ENCODE measurements at places on chromosomes 3 and 15.

DNA sequence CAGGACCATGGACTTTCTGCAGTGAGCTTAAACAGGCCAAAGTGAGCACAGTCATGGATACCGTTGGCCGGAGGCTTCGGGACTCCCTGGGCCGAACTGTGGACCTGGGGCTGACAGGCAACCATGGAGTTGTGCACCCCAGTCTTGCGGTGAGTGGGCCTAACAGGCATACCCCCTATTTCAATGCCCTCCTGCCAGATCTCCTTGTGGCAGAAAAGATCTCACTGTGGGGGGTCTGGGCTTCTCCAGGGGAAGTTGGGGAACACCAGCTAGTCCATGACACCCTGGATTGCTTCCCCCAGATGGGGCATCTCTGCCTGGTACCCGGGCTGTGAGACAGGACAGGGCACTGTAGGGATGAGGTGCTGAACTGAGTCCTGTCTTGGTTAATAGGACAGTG is 29.5 kb downstream of the ACAD9 start:
- no peak for DNase-seq

DNA sequence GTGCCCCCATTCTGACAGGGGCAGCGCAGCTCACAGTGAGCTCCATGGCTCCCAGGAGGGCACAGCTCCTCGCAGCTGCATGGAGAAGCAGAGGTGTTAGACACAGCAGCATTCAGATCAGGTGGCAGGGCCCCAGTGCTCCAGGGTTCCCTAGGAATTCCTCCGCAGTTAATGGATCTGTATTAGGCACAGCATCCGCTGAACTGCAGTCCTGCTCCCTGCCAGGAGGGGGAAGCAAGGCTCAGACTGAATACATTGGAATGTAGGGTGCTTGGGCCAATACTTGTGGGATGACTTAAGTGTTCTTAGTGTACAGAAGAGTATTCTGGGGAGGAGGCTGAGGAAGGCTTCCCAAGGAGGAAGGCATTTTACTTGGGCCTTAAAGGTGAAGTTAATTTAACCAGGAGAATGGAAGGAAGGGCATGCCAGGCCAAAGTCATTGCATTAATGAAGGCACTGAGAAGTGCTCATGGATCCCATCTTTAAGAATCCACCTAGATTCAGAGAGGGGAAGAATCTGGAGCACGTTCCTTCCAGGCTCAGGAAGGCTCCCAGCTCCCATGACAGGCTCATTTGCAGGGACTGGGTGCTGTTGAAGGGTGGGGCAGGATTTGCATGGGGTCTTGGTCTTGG is 111.6 kb downstream of the RAB11A start:
- peak; percentile 55 for DNase-seq

DNA sequence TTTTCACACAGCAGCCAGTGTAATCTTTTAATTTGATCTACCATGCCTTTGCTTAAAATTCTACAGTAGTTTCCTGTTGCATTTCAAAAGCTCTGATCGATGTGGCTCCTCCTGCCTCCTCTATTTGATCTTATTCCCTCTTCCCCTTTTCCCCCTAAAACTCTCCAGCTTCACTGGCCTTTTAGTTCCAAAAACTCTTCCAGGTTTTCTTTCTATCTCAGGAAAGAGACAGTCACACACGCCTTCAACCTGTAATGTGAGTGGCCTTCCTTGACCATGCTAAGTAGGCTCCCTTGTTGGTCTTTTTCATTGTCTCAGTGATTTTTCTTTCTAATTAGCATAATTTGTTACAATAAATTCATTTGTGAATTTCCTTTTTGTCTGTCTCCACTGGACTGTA is 985 bp downstream of the TEX9 start:
- DNase-seq, result peak; percentile 13

- peak; percentile 39 for DNase-seq
Measured at GRCh38 chr3:2354702-2355101, 256.0 kb downstream of the CNTN4 start.

DNA sequence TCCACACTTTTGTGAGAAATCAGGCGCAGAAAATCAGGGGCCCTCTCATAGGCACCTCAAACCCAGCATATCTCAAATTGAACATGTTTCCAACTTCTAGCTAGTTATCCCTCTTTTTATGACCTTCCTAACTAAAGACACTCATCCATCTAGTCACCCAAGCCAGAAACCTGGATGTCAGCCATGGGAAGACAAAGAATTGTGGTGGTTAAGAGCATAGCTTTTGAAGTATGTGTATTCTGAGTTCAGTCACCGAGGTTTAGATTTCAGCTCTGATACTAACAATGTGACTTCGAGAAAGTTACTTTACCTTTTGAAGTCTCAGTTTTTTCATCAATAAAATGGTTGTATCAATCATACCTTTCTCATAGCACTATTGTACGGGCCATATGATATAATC is 495.5 kb downstream of the NLGN1 start:
- peak; percentile 58 for DNase-seq

DNA sequence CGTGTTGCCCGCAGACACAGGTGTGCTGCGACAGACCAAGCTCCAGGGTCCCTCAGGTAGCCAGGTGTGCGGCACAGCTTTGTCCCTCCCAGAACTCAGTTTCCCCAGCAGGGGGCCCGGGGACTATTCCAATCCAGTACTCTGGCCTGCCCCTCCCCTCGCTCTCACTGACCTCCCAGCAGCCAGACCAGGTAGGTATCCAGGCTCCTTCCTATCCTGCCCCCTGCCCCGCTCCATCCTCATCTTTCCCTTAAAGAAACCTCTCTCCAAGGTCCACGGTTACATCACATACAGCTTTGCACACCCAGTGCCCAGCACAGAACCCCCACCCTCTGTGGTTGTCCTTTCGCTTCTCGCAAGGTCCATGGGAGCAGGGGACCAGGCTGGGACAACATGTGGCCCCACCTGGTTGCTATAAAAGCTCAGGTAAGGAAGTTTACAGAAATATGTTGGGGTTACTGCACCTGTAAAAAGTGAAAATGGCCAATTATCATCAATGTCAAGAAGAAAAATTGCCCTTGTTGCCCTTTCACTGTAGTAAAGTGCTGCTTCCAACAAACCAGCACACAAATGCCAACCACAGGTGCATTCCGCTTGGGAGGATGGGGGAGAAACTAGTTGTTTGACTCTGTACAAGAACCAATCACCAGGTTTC is 7.3 kb upstream of the CYP11A1 start:
- no peak for DNase-seq

DNA sequence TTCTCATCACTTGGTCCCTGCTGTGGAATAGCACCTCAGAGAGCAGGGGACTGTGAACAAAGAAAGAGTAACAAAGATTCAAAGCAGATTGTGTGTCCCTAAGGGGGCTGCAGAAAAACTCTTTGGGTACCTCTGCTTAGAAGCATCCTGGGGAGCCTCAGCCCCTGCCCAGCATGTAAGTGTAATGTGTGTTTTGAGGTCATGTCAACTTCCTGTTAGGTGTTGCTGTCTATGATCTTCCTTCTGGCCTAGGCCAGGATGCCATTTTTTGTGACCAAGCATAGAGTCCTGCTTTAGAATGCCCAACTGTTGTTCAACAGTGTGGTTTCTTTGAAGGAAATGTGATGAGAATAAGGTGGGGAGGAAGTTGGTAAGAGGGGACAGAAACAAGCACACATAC is 77.1 kb upstream of the BCL6 start:
- no peak for DNase-seq

- DNase-seq, result no peak
Measured at GRCh38 chr3:28907616-28908015, 373.3 kb upstream of the RBMS3 start.

DNA sequence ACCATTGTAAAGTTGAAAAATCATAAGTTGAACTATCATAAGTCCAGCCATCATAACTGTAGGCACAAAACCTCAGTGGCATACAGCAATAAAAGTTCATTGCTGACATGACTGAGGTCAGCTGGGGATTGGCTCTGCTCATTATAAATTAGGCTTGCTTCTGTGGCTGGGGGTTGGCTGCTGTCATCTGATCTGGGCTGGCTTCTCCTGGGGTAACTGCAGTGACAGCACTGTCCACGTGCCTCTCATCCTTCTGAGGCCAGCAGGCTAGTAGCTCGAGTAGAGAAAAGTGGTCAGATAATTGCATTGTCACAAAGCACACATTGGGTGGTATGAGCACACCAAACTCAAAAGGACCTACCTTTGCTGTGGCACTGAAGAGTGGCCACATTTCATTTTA is 31.3 kb downstream of the CMTM7 start:
- DNase-seq, result no peak

DNA sequence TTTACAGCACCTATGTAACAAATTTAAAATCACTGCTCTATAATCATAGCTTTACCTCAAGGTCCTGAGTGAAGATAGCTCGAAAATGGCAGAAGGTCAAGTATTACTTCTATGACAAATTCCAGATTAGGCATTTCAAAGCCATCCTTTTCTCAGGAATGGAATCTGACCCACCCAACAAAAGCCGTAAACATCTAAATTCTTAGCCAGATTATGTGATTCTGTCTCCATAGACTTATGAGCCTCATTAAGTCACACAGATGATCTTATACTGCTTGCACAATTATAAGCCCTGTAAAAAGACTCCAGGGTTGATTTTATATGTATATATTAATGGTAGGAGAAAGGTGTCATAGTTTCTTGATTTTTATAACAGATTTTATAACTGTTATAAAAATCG is 56.9 kb downstream of the CEP152 start:
- DNase-seq, result no peak

- DNase-seq, result peak; percentile 48
Measured at GRCh38 chr3:12662593-12663400, 1.1 kb downstream of the RAF1 start.

DNA sequence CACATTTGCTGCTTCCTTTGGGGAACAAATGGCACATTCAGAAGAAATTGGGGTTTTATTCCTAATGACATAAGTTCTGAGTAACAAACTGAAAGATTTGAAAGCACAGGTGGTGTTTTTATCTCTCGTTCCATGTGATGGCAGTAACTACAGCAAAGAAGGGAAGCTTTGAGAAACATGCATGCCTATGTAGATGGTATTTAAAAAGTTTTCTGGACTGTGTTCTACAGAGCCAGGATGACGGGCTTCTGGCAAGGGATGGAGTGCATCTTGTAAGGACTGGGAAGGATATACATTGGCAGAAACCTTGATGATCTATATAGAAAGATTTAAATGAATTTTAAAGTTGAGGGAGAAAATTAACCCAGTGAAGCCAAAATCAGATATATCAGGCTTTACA is 362.2 kb upstream of the ROPN1 start:
- DNase-seq, result no peak

DNA sequence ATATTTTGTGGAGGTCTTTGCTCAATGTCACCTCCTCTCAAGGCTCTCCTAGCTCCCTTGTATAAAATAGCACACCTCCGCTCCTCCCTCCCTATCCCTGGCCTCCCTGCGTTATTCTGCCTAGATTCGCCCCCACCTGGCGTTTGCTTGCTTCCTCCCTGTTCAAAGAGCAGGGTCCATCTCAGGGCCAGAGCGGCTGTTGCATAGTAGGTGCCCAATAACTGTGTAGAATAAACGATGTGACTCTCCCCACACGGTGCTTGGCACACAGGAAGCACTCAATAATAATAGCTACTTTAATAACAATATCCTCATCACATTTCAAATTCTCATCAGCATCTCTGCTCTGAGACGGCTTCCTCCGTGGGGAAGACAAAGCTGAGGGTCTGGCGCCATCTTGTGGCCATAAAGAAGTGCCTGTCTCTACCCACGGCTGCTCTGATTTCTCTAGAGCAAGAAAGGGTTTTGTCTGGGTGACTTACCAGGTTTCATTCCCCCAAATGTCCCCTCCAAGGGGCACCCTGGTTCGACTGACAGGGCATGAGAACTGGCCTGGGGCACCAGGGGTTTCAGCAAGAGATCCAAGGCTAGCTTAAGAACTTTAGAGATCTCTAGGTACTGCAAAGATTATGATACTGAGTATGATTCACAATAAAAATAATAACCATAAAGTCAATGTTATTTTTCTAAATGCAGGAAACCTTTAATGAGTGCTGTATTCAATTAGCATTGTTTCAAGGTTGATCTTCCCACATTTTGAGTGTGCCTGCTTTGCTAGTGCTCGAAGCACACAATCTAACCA is 16.1 kb downstream of the CD276 start:
- peak; percentile 82 for DNase-seq

GRCh38 chr3:114863848-114864247 is 283.2 kb downstream of the ZBTB20 start:
- DNase-seq, result peak; percentile 20

- no peak for DNase-seq
Measured at GRCh38 chr3:68751888-68752287, 180.5 kb downstream of the TAFA4 start.

- no peak for DNase-seq
Measured at GRCh38 chr15:38605744-38606143, 41.1 kb upstream of the RASGRP1 start.
